Right forelimb (tissue), 1 donor: ENCODE measurements at places on chromosomes 2 and 18.

GRCh38 chr2:22628221-22628620 is 756.8 kb upstream of the KLHL29 start:
- DNase-seq, result no peak

DNA sequence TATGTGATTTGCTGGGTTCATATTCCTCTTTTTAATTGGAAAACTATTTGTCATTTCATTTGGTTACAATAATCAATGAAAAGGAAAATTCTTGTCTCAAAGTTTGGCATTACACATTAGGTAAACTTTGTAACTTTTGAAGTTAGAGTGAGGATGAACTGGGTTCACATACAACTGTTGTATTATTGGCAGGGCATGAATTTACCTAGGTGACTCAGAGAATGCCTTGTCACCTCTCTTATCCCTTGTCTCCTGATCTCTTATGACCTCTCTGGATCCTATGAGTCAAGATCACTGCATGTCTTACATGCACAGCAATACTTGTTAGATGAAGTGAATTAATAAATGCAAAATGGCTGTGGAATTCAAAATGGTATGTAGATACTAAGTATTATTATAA is 563.4 kb upstream of the GCFC2 start:
- DNase-seq, result no peak

- DNase-seq, result no peak
These were observed 66.5 kb upstream of the TNFRSF11A start for GRCh38 chr18:62258616-62259015.

DNA sequence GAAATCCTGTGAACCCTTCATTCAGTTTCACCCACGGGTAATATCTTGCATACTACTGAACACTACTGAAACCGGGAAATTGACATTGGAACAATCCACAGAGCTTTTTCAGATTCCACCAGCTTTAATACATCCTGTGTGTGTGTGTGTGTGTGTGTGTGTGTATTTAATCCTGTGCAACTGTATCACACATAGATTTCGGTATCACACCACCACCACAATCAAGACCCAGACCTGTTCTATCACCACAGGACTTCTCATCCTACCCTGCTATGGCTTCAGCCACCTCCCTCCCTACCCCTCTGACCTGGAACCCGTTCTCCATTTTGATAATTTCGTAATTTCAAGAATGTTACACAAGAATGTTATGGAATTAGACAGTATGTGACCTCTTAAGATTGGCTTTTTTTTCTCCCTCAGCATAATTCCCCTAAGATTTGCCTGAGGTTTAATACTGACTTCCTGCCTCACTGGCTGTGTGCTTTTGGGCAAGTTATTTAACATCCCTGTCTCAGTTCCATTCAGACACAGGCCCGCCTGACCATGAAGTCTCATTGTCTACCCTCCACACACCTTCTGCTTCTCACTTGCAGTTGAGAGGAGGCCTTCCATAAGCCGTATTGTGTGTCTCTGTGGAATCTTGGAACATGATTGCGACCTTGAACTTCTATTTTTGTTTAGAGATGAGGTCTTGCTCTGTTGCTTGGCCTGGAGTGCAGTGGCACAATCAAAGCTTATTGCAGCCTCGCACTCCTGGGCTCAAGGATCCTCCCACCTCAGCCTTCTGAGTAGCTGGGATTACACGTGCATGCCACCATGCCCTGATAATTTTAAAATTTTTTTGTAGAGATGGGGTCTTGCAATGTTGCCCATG is 14.4 kb upstream of the TMEM131 start:
- DNase-seq, result no peak

DNA sequence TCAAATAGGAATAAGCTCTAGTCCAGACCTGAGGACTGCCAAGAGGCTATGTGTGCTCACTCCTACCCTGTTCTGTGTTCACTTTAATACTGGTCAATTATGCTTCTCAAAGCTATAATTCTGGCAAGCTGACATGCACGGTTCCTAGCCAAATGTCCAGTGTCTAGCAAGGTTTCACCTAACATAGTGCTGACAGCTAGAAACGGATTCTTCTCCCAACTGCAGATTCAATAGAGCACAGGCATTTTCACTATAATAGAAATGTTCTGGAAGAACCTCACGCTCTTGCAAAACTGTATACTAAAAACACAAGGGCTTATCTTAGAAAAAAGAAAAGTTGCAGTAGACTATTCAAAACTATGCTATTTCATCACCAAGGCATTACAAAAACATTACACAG is 45.1 kb downstream of the HDAC4 start:
- DNase-seq, result no peak

DNA sequence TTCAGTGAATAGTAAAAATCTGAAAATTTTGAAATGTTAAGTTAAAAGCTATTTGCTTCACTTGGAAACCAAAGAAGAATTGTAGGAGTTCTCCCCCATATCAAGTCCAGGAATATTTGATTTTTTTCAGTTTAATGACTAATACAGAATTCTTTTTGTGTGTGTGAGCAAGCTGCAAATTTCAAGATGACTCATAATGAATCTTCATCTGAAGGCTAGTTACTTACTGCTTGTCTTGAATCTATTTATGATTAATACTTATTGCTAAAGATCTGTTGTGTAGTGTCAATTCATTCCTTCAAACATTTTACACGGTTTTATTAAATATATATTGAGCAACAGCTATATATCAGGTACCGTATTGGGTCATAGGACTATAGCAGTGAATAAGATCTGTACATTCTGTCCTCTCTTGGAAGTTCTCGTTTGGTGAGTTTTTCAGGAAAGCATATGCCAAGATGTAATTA is 47.8 kb upstream of the CAVIN2 start:
- DNase-seq, result no peak

DNA sequence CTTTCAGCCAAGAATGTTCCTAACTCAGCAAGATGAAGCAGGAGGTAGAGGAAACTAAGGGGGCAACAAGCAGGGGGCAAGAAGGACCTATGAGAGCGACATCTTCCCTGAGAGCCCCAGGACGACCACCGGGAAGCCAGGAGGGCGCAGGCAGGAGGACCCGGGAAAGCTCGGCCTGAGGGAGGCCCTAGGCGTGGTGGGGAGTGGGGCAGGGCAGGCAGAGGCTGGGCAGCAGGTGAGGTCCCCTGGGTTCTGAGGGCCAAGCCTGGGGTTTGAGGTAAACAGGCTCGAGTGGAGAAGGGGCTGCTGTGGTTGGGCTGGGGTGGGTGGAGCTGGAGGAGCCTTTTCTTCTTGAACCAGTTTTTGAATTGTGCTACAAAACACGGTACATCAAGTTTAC is 1.3 kb upstream of the ALPI start:
- no peak for DNase-seq

DNA sequence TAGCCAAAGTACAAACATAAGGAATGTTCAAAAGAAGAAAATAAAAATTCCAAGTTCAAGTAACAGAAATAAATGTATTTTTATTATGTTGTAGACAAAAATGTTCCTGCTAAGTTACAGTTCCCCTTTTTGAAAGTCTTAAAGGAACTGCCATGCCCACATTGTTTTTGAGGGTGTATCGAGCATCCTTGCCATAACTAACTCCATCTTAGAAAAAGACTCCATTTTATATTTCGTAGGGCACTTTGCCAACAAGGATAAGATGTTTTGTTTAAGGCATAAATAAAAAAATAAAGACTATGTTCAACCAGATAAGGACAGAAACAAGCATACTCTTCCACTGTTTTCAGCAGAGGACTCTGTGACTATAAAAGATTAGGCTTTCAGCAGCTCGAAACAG is 67.3 kb downstream of the TMEM237 start:
- no peak for DNase-seq

DNA sequence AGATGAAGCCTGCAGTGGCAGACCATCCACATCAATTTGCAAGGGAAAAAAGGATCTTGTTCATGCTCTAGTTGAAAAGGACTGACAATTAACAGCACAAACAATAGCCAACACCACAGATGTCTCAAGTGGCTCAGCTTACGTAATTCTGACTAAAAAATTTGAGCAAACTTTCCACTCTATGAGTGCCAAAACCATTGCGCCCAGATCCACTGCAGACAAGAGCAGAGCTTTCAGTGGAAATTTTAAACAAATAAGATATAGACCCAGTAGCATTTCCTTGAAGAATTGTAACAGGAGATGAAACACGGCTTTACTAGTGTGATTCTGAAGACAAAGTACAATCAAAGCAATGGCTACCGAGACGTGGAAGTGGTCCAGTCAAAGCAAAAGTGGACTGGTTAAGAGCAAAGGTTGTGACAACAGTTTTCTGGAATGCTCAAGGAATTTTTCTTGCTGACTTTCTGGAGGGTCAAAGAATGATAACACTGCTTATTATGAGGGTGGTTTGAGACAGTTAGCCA is 12.0 kb upstream of the ZNF396 start:
- no peak for DNase-seq

DNA sequence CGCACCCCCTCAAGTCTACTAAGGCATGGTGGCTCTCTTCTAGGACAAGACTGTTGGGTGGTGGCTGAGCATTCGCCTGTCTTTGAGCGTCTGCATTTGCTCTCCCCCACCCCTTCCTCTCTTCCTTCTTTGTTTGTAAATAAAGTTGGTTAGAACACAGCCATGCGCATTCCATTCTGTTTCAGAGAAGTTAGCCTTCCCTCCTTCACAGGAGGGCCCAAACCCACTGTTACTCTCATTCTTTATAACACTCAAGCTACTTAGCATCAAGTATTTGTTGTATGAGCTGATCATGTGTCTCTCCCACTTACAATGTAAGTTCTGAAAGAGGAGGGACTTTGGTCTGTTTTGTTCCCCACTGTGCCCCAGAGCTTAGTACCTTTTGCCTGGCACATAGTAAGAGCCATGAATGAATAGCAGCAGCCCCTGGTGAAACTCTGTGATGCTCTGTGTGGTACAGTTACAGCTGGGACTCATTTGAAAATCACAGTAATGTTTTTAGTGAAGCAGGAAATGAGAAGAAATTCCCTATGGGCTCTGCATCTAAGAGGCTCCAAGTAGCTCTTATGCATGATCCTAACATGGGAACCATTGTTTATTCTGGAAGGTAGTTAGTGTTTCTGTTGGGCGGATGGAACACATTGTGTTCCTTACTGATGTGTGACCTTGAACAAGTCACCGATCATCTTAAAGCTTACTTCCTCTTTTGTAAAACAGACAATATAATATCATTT is 7.7 kb downstream of the MGAT5 start:
- no peak for DNase-seq

GRCh38 chr2:68799140-68800026 is 64.8 kb downstream of the ARHGAP25 start:
- no peak for DNase-seq

DNA sequence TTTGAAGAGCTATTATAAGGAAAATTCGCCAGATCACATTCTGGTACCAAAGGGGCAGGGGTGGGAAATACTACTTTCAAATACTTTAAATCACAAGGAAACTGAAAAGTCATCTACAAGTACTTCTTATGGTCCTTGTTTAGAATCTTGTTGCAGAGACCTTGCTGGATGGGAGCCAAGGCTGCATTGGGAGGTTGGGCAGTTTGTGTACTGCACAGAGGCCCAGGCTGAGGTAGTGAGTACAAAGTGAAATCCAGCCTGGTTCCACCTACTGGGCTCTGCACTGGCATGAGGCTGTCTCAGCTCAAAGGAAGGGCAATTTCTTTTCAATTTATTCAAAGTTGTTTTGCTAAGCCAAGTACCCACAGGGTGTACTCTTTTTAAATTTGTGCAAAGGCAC is 140.3 kb upstream of the DLX2 start:
- no peak for DNase-seq

GRCh38 chr2:224208007-224208406 is 168.9 kb upstream of the SERPINE2 start:
- no peak for DNase-seq

DNA sequence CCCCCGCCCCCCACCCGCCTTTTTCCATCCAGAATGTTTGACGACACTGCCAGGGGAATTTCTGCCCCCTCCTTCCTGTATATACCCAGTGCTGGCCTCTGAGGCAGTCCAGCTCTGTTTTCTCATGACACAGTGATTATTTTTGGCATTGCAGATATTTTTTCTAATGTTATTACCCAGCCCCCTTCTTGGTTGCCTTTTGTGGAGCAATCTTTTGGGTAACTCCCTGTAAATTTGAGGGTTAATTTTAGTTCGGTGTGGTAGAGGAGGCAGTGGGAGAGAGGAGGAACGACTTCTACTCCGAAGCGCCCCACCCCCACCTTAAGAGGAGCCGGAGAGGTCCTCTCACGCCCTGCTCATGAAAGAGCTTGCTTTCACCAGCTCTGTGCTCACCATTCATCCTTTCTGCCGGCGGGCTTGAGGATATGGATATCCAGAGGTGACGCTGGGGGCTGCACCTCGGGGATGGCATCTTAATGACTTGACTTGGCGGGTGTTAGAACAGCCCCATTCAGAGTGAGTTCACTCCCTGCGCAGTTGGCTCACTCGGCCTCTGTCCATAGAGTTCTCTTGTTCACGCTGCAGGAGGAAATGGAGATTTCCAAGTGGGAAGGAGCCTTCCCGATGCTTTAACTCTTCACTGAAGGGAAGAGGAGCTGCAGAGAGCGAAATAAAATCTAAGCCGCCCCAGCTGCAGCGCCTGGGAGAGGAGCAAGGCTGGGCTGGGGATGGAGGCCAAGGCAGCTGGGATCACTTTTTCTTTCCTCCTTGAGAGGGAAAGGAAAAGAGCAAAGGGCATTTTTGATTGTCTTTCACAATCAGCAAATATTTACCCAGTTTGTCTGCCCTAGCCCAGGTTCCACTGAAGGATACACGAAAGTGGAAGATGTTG is 38.4 kb downstream of the EPAS1 start:
- peak; percentile 81 for DNase-seq

- DNase-seq, result no peak
These were observed 157.0 kb downstream of the DOCK10 start for GRCh38 chr2:224885291-224885690.

DNA sequence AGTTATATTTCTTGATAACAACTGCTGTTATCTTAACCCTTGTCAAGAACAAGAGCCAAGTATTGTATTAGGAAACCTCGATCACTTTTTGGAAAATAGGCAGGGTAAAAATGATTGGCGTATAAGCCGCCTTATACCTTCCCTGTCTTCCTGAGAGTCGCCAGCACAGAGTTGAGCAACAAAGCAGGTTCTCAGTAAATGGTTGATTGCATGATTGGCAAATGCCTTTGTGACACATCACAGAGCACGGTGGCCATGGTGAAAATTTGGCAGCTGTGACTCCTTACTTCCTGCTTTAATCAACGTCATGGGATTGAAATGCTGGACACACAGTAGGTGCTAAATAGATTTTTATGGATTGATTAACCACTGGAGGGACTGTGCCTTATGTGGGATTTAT is 3.9 kb upstream of the KLHL29 start:
- DNase-seq, result no peak

GRCh38 chr18:38575023-38575422 is 1009.4 kb upstream of the CELF4 start:
- no peak for DNase-seq
